Fibroblast of skin of left biceps (primary cell): ENCODE measurements at places on chromosomes 11 and 22.
A peak's percentile ranks its signal among the peaks of the same experiment; 100 is the strongest.

DNA sequence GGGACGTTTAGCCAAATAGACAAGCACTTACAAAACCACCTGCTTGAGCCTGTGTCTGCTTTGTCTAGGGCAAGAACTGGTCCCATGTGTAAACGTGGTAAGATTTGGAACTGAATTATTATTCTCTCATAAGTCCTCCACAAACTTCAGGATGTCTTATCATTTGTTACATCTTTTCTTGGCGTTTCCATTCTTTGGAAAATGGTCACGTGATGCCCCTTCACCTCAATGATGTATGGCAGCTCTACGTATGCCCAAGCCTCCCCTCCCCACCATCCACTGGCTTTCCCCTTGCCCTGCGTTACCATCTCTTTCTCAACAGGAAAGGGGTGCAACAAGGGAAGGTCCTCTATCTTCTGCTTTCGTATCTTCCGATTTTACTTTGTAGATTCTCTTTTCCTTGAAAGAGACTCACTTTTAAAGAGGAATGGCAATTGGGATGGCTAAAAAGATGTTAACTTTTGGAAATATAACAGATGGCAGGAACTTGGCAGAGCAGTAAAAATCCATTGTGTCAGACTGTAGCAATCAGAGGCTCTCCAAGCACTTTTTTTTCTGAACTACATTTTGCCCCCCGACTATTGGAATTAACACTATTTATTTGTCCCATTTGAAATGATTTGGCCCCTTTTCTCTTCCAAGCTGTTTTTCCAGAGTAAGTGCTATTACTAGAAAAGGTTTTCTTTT lies 117.6 kb downstream of the FAT3 start:
- DNase-seq: no peak

- no peak for DNase-seq
Observed at GRCh38 chr11:104995001-104995408, 26.6 kb upstream of the CASP4 start.

DNA sequence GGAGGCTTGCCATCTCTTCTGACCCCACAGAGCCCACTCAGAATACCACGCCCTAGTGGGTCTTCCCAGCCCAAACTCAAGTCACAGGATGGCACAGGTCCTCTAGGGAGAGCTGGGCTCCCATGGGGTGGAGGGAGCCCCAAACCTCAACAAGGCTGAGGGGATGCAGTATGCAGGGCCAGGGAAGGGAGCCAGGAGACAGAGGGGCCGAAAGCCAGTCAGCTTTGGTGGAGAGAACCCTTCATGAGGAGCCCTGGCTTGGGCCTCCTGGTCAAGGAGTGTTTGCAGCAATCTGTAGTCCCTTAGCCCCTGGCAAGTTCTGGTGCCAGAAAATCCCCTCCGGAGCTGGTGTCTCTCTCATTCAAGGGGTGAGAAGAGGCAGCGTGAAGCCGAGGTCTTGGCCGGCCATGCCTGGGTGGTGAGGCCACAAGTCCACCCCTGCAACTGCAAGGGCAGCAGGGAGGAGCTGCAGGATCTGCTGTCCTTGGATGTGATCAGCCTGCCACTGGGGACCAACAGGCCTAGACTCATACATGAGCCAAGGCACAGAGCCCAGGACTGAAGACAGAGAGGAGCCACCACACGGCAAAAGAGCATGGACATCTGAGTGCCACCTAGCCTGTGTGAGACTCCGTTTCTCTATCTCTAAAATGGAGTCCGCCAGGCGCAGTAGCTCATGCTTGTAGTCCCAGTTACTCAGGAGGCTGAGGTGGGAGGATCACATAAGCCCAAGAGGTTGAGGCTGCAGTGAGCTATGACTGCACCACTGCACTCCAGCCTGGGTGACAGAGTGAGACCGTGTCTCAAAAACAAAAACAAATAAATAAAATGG lies 24.1 kb downstream of the NEAT1 start:
- DNase-seq: no peak

GRCh38 chr11:89220684-89221339 lies 43.1 kb downstream of the TYR start:
- DNase-seq: no peak

DNA sequence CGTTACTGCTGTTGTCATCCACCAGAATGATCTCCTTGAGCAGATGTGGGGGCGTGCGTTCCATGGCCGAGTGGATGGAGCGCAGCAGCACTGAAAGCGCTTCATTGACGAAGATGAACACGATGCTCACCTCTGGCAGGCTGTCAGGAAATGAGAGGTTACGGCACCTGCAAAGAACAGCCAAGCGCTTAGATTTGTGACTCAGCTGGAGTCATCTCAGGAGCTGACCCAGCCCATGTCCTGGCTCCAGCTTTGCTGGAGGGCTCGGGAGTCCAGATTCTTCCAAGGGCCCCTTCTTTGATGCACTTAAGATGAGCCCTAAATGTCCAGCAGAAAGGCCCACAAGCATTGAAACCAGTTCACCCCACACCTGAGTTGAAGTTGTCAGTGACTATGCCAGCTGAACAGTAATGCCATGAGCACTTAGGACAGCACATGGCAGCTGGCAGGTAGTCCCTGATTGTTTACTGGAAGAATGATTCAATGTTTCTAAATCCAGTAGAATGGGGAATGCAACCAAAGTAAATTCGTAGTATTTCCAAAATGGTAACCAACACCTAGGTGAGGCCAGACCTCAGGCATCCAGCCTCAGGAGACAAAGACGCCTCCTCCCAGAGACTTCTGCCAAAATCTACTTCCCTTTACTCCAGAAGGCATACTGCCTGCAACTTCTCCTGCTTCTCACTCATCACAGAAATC lies 79.7 kb upstream of the CSNK2A3 start:
- DNase-seq: no peak

- no peak for DNase-seq
Observed at GRCh38 chr22:45904236-45904635, 72.7 kb downstream of the WNT7B start.

DNA sequence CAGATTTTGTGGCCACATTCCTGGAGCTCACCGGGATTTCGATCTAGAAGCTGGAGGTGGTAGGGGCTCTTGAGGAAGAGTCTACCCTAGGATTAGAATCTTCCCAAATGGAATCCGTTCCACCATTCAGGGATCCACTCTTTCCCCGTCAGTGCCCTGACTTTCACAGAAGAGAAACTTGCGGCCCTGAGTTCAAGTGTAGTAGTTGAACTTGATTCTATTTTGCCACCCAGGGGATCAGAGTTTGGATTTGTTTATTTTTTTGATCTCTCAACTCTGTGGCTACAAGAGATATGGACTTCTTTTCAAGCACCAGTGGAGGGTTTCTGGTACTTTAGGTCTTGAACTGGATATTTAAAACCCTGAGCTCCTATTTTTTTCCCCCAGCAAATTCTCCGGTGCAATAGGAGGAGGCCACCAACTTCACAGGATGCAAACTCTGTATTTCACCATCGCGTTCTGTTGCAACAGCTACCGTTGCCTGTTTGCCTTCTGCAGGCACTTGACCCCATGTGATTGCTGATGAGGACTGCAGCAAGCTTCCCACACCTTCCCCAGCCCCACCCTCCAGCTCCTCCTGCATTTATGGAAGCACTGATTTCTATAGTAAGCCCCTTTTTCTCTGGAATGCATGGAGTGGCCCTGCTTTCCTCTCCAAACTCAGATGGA lies 14.8 kb upstream of the MRGPRF start:
- no peak for DNase-seq

DNA sequence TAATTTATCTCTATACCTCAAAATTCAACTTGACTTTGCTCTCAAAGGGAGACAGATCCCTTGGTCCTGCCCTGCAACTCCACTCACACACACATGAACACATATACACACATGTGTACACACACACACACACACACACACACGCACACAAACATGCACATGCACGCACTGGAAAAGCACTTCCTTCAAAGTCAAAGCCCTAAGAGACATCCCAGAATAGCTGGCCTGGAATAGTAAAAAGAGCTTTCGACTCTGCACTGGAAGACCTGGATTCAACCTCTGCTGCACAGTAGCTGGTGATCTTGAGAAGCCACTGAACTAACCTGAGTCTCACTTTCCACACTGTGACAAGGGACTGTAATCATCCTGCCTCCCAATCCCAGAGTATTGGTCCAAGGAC lies 26.8 kb downstream of the TENM4 start:
- DNase-seq: no peak

DNA sequence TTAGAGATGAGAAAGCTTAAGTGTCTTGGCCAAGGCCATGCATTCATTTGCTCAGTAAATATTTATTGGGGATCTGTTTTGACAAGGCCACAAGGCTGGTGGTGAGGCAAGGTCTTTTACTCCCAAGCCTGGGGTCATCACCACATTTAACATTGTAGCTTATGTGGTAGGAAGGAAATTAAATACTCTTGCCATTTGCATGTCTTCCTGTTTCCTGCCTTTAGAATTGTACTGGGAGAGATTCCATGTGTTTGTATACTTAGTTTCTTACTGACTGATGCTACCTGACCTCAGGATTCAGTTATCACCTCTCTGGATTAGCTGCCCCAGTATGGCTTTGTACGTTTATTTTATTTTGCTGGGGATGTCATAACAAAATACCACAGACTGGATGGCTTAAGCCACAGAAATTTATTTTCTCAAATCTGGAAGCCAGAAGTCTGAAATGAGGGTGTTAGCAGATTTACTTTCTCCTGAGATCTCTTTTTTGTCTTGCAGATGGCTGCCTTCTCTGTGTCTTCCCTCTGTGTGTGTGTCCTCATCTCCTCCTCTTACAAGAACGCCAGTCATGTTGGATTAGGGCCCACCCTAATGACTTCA lies 44.8 kb downstream of the SPECC1L start:
- no peak for DNase-seq

DNA sequence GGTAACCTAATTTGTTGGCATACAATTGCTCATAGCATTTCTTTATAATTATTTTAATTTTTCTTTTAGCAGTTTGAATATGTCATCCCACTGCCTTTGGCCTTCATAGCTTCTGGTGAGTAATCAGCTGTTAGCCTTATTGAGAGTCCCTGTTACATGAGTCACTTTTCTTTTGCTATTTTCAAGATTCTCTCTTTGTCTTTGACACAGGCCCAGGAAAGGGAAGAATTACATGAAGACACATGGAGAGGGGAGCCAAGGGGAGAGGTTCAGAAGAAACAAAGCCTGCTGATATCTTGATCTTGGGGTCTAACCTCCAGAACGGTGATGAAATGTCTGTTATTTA lies 418.2 kb downstream of the METTL15 start:
- DNase-seq: no peak

GRCh38 chr11:76209375-76209972 lies 3.2 kb upstream of the WNT11 start:
- DNase-seq: no peak

DNA sequence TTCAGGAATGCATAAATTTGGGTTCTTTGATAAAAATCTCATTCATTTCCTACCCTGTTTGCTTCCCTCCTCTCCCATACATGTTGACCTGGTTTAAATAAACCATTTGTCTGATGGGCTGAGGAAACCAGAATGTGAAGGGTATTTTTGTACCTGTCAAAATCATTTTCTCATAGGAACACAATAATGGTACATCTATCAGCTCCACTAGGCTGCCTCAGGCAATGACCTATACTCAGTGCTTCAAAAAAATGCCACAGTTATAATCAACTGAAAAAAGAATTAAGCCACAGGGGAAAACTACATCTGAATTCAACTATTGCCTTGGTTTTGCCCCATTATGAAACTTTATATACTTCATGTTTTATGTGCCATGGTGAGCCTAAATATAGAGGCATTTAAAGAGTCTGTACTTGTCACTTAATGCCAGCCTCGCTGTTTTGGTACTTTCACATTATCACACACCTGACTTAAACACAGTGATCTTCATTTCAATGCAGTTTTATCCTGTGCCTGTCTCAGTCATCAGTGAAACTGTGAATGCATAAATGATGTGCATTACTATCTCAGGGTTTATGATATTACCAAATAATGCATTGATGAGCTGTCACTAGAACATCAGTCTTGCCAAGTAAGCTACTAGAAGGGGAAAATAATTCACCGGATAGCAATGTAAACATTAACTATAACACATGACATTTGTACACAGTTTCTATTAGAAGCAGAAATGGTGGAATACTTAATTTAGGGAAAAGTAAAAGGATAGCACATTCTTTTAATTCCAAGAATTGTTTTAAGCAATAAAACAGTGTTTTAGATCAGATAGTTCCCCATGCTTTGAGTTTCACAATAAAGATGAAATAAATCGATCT lies 92.7 kb downstream of the MSANTD4 start:
- DNase-seq: peak; percentile 15

DNA sequence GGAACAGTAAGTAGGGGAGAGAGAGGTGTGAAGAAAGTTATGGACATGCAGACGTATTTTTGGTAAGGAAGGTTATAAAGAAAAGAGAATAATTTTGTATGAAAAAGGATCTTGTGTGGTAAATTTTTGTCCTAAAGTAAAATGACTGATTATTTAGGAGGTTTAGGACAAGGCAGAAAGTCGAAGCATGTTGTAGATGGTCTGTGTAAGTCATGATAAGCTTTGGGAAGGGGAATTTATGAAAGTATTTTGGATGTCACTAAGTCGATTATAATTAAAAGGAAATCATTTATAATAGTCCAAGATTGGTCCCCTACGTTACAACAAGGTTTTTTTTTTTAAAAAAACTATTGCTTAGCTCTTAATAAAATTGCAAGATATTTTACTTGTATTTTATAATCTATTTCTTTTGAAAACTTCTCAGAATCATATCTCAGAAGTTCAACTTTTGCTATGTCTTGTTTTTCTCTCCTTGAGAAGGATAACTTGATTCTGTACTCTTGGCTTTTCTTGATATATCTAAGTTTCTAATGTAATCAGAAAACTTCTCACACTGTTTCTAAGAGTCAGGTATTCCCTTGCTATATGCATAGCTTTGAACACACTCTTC lies 10.9 kb upstream of the CABP2 start:
- no peak for DNase-seq

DNA sequence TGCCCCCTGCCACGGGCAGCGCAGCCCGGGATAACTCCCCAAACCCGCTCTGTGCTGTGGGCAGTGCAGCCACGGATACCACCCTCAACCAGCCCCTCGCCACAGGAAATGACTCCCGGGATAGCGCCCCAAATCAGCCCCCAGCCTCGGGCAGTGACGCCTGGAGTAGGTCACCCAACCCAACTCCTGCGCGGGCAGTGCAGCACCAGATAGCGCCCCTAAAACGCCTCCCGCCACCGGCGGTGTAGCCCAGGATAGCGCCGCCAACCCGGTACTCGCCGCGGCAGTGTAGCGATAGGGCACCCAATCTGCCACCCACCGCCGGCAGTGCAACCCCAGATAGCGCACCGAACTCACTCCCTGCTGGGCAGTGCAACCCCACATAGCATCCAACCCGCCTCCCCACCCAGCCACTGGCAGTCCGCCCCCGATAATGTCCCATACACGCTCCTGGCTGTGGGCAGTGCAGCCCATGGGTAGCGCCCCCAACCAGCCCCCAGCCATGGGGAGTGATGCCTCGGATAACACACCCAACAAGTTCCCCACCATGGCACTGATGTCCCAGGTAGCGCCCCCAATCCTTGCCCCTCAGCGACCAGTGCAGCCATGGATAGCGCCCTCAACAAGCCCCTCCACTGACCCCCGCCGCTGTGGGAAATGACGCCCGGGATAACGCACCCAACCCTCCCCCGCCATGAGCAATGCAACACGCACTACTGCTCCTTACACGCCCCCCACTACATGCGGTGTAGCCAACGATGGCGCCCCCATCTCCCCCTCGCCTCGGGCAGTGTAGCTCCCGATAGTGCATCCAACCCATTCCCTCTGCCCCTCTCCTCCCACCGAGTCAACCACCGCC lies 1.5 kb downstream of the RFPL2 start:
- DNase-seq: no peak
